Activated naive CD4-positive, alpha-beta T cell treated with anti-CD3 and anti-CD28 coated beads, Interleukin-2, amount 50 U/mL, for 72 hours (primary cell): ENCODE measurements at places on chromosomes 16 and 17.

DNA sequence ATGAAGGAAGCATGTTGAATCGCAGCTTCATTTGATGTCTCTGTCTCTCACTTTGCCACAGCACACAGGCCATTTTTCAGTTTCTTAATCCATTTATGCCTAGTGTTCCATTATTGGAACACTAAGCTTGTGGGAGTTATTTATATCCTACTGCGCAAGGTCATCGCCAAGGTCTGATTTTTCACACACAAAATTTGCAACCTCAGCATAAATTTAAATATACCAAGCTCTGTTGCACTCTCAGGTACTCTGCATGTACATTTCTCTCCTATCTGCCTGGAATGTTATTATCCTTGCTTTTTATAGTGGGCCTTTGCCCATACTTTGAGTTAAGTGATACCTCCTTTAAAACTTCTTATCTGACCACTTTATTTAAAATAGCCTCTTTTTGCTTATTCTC is 519.2 kb upstream of the TOM1L1 start:
- no peak for DNase-seq

DNA sequence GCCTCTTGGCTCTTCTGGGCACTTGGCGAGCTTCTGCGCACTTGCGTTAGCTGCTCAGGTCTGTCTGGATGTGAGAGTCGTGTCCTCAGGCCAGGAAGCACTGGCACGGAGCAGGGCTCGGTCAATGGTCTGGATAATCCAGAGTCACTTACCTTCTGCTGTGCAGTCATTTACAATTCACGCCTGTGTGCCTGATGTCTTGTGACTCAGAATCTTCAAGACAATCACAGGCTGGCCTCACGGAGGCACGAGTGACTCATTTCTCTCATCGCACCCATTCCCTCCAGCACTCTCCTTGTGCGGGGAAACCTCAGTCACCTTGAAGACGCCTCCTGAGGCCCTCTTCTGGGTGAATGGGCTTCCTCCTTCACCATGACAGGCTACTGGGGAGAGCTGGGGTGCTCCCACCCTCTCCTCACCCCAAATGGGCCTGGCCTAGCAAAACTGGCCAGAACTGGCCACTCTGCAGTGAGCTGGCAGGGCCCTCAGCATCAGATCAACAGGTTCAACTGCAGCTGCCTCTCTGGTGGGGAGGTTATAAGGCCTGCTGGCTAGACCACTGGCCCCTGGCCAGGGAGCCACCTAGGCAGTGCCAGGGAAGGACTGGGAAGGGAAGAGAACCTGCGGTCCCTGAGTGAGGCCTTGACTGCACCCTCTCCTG is 1.9 kb upstream of the CAPN15 start:
- DNase-seq: peak; percentile 78

DNA sequence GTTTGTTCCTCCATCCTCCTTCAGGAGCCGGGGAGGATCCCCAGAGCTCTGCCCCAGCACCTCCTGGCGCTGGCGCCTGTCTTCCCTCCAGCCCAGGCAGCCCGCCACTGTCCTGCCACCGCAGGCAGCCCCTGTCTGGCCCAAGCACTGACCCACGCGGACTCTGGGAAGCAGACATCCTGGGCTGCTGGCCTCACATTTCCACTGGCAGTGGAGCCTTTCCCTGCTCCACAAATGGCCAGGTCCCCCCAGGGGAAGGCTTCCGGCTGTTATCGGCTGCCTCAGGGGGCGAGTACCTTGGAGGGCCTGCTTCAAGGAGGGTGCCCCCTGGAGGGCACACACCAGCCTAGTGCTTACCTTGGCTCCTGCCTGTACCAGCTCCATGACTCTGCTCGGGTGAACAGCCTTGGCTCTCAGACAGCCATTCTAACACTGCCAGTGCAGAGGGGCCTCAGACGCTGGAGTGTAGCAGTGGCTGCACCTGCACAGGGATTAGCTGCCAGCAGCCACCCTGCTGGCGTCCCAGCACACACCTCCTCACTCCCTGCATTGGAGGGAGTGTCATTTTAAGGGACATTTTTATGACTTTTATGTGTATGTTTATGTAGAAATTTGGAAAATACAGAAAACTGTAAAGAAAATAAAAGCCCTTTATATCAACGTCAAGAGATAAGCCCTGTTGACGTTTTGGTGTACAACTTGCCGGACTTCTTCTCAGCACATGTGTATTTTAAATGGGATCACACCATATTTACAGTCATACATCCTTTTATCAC is 21.0 kb downstream of the ACE start:
- DNase-seq: no peak

GRCh38 chr16:49312389-49312985 is 30.8 kb upstream of the CBLN1 start:
- no peak for DNase-seq

GRCh38 chr17:1002412-1002753 is 5.5 kb downstream of the TIMM22 start:
- no peak for DNase-seq

GRCh38 chr17:8477171-8477570 is 41.5 kb downstream of the NDEL1 start:
- DNase-seq: no peak

GRCh38 chr16:20866801-20867200 is 33.4 kb downstream of the DCUN1D3 start:
- no peak for DNase-seq

- DNase-seq: peak; percentile 40
Measured at GRCh38 chr17:77696721-77697460, 261.6 kb upstream of the TNRC6C start.

GRCh38 chr16:85291302-85292148 is 179.3 kb upstream of the CIBAR2 start:
- DNase-seq: no peak

- DNase-seq: peak; percentile 79
Measured at GRCh38 chr16:1414532-1415260, at the start of gene UNKL. Gene UNKL (minus strand): TSS chr16:1414704. CDS start chr16:1414691, 13 bp downstream.

GRCh38 chr16:526181-527014 is 1.1 kb upstream of the CAPN15 start:
- DNase-seq: no peak

GRCh38 chr17:39738568-39738901 is 797 bp downstream of the GRB7 start:
- DNase-seq: peak; percentile 76

DNA sequence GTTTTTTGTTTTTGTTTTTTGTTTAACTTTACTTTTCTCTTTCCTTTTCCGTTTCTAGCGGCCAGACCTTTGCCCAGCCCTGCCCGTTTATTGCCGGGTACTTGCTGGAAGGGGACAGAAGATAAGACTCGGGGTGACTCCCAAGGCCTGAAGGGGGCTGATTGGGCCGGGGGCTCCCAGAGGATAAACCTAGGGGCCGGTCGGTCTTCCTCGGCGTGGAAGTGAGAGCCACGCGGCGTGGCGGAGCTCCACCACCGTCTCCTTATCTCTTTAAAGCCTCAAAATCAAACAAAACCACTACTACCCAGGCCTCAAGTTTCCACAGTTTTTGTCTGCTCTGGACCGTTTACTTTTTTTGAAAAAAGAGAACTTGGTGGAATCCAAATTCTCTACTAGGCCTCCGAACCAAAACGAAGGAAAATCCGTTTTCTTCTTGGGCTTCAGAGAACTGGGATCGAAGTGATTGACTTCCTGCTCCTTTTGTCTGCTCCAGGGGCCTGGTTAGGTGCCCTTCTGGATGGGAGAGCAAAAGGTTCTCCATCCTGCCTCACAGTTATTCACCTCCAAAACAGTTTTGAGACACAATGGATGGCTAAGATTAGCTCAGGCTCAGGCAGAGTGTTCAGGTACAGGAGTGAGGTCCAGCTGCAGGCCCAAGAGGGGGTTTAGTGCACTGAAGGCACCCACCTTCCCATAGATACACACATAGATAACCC is 8.5 kb upstream of the HOXB9 start:
- no peak for DNase-seq

GRCh38 chr16:30585022-30585399 is 486 bp downstream of the ZNF785 start:
- no peak for DNase-seq
